ENCODE measurements at places on chromosomes 12 and 14.

DNA sequence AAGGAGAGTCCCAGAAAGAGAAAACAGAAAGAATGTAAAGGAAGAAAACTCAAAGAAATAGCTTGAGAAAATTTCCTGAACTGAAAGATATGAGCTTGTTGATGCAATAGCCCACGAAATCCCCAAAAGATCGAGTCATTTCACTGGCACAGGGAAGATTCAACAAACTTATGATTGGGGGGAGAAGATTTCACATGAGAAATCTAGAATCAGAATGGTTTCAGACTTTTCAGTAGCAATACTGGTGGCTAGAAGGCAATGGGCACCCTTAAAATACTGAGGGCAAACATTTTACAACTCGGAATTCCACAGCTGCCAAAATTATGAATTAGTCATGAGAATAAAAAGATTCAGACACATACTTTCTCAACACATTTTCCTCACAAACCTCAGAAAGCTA is 8.9 kb upstream of the KRT7 start:
- DNase-seq: no peak

GRCh38 chr12:29639893-29640495 is 142.5 kb upstream of the OVCH1 start:
- DNase-seq: no peak

GRCh38 chr14:26217778-26218177 is 380.1 kb downstream of the NOVA1 start:
- DNase-seq: no peak

GRCh38 chr14:22007784-22008412 is 334.3 kb upstream of the OR4E1 start:
- DNase-seq: no peak

GRCh38 chr12:53564278-53564677 is 57.0 kb upstream of the NPFF start:
- no peak for DNase-seq

DNA sequence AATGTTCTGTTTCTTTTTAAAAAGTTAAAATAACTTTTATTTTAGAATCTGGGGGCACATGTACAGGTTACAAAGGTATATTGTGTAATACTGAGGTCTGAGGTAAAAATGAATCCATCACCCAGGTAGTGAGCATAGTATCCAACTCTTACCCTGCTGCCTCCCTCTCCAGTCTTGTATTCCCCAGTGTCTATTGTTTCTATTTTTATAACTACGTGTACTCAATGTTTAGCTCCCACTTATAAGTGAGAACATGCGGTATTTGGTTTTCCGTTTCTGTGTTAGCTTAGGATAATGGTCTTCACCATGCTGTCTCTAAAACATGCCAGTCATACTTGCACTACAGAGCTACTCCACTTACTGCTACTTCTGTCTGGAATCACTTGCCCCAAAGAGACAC is 8.4 kb downstream of the FBXO33 start:
- no peak for DNase-seq

GRCh38 chr12:16370096-16370495 is 22.7 kb downstream of the MGST1 start:
- no peak for DNase-seq

DNA sequence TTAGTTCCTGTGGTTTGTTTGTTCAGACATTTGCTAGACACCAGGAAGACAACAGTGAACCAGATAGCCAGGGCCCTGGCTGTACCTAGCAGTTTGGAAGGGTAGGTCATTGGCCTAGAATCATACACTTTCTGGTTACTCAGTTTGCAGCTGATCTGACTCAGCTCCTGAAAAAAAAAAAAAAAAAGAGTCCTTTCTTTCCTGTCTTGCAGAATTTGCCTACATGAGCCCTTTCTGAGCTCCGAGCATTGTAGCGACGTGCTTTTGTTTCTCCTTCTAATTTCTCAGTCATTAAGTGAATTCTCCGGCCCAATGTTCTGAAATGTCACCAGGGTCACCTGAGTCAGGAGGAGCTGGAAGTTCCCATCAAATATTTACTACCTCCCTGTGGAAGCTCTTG is 2.4 kb downstream of the CABP1 start:
- DNase-seq: no peak

GRCh38 chr14:73217411-73217810 is 19.9 kb upstream of the PAPLN start:
- DNase-seq: no peak

GRCh38 chr12:22687361-22688076 is 62.5 kb downstream of the ETNK1 start:
- no peak for DNase-seq

DNA sequence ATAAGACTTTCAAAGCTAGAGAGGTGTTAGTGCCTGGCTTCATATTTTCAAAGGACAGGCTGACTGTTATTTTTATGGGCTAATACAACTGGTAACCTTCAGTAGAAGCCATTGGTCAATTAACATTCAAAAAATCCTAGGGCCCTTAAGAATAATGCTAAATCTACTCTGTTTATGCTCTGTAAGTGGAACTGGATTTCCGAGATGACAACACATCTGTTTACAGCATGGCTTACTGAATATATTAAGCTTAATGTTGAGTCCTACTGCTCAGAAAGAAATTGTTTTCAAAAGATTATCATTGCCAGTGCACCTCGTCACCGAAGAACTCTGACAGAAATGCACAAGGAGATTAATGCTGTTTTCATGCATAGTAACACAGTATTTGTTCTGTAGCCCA is 239.9 kb downstream of the TMTC2 start:
- no peak for DNase-seq

DNA sequence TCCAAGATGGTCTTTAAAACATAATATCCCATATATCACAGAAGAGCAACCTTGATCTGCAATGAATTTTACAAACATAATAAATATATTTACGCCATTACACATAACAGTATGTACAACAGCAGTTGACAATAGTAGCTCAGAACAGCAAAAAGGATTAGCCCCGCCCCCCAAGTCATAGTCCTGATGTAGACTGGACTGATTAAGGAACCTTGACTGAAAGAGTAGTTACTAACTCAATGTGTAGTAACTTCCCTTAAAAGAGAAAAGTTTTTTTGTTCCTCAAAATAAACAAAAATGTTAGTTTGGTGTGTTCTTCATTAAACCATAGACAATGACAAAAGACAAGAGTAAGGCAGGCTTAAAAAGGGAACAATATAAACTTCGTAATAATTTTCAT is 44.5 kb downstream of the GTF2A1 start:
- no peak for DNase-seq

DNA sequence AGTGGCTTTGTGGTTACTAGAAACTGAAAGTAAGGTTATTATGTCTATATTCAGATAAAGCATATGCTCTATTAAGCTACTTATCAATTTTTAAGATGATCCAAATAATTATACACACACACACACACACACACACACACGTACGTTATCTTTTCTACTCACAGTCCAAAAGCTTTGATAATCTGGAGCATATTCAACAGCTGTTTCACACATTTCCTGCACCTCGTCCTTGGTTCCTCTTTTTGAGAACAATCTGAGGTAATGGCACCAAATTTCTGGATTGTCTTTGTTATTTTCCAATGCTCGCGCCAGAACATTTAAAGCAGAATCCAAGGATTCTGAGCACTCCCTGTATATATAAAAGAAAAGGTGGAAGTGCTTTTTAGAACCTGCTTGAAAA is 37.5 kb downstream of the ZFC3H1 start:
- DNase-seq: no peak

DNA sequence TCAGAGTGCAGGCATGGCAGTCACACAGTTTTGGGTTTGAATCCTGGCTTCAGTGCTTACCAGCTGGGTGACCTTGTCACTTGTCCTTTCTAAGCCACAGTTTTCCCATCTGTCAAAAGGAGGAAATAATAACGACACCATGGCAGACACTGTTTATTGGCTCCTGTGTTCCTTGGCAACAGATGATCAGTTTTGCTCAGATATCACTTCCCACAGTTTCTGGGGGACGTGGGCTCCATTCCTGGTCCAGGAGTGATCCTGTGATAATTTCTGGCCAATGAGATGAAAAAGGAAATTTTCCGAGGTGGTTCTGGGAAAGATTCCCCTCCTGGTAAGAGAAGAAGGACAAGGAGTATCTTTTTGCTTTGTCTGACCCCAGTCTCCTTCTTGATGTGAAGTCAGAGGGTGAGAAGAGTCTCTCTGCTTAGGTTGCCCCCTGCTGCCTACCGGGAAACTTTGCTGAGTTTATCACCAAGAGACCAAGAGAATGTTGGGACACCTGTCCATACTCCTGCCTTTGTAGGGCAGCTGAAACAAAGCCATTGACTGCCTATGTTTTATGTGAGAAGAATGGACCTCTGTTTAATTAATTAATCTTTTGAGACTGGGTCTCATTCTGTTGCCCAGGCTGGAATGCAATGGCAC is 178.9 kb upstream of the NRXN3 start:
- no peak for DNase-seq

- DNase-seq: no peak
These were observed 1.6 kb upstream of the SNRPF start for GRCh38 chr12:95857156-95857555.

DNA sequence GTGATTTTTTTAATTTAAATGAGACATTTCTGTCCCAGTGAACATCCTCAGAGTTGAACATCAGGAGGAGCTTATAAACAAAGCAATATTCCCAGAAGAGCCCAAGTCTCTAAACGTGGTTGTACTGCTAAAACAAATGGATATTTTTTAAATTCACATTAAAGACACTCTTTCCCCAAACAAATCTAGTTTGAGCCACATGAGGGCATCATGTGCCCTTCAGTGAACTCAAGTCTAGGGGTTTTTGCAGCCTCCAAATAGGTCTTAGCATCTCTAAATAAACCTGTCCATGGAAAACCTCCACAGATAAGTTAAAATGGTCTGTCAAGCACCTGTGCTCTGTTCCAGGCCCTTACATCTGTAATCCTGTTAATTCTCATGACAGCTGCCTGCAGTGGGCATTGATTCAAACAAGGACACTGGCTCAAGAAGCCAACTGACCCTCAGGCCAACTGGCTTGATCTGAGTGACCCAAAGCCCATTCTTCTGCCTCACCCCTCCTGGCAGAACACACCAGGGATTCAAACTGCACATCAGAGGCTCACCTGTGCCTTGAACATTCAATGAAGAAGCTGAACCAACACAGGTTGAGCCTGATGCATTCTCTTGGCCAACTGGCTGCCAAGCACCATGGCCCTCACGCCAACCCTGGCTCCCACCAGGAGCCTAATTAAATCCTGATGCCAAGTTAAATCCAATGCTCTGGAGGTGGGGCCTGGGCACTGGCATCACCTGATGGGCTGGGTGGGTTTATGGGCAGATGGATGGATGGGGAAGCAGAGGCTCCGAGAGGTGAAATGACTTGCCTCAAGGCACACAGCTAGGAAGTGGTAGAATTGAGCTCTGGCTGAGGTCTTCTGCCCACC is 8.6 kb downstream of the ISCU start:
- no peak for DNase-seq

DNA sequence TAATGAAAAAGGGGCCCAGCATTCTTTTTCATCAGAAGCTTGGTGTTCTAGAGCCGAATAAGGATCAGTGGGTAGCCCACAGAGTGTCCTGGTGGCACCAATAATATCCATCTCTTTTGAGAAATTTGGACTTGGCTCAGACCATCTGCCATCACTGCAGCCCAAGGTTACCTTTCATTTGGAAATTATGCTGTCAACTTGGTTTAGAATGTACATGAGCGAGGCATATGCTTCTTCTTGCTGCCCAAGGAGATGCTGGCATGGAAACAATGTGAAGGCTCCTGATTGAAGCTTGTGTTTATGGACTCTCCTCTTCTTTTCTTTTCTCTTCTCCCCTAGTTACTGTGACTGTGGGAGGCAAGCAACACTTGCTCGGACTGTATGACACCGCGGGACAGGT is 50.0 kb downstream of the GPHB5 start:
- no peak for DNase-seq

DNA sequence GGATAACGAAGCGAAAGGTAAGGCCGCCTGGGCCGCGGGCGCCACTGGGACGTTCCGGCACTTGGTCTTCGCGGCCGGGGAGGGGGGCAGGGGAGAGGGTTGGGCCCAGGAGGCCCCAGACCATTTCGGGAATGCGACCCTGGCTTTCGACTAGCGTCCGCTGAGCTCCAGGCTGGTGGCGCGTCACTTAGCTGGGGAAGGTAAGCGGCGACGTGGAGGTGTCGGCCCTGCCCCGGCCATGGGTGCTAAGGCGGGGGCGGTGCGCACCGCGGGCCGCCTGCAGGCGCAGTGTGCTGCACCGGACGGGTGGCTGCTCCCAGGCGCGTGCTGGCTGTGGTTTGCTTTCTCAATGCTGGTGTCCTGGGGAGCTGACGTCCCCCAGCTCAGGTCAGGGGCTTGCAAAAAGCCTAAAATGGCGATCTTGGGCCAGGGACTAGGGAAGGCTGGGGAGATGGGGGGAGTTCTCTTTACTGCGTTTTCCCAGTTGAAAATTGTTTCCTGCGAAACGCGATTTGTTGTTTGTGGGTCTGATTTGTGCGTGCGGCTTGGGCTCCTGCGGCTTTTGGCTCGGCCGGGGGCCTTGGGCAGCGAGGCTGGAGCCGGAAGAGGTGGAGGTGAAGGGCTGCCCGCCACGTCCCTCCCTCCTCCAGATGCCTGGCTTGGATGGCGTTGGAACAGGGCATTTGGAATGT is 1.2 kb downstream of the HOXC10 start:
- DNase-seq: no peak

DNA sequence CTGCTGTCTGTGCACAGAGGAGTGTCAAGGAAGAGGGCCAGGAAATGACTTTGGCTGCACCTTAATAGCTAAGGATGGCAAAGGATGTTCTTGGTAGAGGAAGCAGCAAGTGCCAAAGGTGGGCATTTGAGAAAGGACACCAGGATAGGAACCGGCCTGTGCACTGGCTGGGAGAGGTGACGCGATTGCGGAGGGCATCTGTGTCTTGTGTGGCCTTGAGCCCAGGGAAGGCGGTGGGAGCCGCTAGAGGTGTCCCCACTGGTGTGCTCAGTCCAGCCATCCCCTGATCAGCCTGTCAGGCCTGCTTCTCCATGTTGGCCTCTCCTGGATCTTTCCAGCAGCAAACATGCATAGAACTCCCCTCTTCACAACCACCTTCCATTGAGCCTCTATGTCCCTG is 30.2 kb downstream of the PAPLN start:
- DNase-seq: no peak

- no peak for DNase-seq
These were observed 67.3 kb downstream of the GSC start for GRCh38 chr14:94702629-94703028.

GRCh38 chr14:91295276-91295845 is 50.9 kb upstream of the GPR68 start:
- no peak for DNase-seq

DNA sequence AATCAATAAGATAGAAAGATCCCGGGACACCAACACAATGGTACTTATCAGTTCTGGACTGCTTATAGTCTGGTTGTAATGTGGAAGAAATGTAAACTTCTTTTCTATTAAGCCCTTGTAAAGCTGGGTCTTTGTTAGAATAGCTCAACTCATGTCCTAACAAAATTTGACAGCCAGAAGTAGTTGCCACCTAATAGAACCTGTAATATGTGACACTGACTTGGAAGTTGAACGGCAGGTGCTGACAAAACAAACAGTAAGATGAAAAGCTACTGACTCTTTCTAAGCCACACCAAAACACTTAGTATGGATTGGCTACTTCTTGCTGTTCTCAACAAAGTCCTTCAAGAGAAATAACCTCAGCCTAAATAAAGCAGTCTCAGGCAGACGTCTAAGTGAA is 56.6 kb downstream of the KIF21A start:
- DNase-seq: no peak
